ENCODE measurements at places on chromosomes 2 and 18.

DNA sequence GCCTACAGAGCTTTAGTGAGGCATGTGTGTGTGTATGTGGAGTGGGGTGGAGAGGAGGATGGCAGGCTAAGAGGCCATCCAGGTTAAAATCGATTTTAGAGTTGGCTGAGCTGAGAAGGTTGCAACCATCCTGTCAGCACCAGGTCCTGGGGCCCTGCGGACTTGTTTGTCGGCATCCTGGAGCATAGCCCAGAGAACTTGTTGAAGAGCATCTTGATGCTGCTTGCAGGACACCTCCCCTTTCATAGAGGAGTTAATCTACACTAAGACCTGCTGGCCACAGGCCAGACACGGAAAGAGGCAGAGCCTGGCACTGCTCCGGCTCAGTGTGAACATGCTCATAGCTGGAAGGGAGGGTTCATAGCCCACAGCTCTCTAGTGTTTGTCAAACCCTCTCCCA is 72.1 kb upstream of the RGPD5 start:
- no peak for DNase-seq

DNA sequence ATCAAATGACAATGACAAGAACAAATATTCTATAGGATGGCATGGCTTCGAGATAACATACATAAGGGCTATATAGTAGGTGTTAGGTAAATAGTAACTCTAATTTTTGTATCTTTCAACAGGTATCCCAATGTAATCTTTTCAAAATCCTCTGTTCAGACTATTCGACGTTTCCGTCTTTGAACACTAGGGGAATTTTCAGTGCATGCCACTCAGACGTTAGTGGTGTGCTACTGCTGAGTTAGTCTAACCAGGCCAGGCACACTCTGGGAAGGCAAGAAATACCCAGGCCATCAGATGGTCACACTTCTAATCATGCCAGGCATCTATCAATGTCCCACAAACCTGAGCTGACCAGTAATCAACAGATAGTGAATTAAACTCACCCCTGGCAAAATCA is 14.6 kb upstream of the CREG2 start:
- no peak for DNase-seq

GRCh38 chr2:220353897-220354296 is 726.5 kb downstream of the SLC4A3 start:
- DNase-seq: no peak

DNA sequence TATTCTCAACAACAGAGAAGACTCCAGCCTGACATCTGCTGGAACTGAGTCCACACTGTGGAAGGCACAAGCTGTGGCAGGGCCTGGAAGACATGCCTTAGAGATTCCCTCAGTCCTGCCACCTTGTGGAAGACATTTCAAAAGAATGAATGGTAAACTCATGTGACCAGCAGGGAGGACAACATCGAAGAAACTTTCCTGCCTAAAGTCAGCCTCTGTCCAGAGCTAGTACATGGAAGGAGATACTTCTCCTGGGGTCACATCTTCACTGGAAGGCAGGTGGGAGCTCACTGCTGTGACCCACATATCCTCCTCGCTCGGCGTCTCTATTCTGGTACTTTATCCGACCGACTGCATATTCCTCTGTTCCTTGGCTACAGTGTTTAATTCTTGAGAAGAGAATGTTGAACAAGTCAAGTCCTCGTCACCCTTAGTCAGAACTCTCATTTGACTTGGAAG is 59.5 kb downstream of the PUM2 start:
- DNase-seq: no peak

DNA sequence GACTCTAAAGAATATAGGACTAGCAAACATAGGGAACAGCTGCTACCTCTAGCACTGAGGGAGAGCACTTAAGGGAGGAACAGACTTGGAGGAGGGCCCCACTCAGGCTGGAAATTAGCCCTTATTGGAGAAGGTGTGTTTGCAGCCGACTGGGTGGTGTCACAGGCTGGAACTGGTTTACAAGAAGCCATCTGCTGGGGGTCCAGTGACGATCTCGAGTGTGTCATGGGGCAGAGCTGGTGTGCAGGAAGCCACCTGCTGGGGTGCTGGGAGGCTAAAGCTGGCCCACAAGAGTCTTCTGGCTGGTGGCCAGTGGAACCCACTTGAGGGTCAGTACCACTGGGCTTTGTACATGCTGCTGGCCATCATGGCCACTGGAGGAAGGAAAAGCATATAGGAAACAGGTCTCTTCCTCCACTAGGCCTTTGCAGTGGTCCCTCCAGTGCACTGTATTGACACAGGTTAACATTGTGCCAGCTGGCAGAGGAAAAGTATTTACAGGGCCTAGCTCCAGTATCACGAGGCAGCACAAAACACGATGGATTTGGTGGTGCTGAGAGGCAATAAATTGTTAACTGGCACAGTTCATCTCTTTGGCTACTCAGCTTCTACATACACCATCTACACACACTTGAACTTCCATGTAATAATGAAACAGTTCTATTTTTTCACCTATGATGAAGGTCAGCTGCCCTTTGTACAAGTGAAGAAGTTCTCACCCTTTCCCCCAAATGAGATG is 43.6 kb downstream of the MAP3K20 start:
- no peak for DNase-seq

- no peak for DNase-seq
These were observed 33.3 kb downstream of the DOCK10 start for GRCh38 chr2:225008935-225009334.

- no peak for DNase-seq
These were observed 38.3 kb downstream of the AAK1 start for GRCh38 chr2:69605284-69605683.

Data from activated CD4-positive, alpha-beta T cell treated with anti-CD3 and anti-CD28 coated beads for 24 hours (primary cell).